HEK293T (cell line): ENCODE measurements at places on chromosomes 2 and 18.

DNA sequence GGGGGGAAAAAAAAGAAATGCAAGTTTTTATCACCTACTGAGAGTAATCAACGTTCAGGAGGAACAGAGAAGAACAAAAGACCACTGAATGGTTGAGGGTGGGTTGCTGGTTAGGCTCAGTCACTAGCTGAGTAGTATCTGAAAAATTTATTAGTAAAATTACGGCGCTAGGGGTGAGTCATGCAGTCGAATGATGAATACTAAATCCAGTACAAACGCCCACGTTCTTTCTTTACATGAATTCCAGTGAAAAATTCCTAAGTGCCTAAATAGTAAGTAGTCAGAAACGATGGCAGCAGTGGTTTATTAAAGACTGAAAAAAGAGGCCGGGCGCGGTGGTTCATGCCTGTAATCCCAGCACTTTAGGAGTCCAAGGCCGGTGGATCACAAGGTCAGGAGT, 52.0 kb downstream of the TEKT4 start:
- no peak for DNase-seq

DNA sequence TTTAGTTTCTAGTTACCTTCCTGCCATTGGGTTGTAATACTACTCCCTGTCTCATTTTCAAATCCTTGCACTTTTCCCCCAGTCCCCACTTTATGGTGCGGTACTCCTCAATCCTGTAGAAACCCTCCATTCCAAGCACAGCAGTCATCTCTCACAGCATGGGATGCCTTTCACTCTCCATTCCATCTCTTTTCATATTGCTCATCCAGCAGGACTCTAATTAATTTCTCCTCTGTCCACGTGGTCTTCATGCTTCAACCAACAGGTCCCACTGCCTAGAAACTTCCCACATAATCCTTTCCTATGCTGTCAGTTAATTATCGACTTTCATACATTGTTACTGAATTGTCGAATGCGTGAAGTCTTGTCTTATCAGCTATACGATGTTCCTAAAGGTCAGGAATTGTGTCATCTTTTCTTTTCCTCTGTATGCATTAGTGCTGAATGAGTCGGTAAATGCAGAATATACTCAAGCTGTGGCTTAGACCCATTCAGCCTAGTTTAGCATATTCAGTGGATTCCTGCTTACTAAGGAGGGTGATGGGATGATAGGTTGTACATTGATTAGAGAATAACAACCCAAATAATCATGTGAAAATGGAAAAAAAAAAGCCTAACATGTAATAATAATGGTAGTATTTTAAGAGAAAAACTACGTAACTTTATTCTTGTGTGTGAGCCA, 89.7 kb downstream of the CRIM1 start:
- DNase-seq = no peak

- peak; percentile 73 for DNase-seq
These were observed 127.3 kb downstream of the PRKCE start for GRCh38 chr2:45778720-45779171.

GRCh38 chr18:12702221-12703095, at the start of the genes CEP76 and PSMG2:
Gene CEP76, minus strand, starts transcription at chr18:12702723. Its CDS starts 175 bp downstream, at chr18:12702548.
Gene PSMG2, plus strand, starts transcription at chr18:12703042. Its CDS starts 66 bp downstream, at chr18:12703108.
- peak; percentile 78 for DNase-seq

GRCh38 chr2:225894236-225894980, 494.9 kb downstream of the NYAP2 start:
- DNase-seq = no peak

DNA sequence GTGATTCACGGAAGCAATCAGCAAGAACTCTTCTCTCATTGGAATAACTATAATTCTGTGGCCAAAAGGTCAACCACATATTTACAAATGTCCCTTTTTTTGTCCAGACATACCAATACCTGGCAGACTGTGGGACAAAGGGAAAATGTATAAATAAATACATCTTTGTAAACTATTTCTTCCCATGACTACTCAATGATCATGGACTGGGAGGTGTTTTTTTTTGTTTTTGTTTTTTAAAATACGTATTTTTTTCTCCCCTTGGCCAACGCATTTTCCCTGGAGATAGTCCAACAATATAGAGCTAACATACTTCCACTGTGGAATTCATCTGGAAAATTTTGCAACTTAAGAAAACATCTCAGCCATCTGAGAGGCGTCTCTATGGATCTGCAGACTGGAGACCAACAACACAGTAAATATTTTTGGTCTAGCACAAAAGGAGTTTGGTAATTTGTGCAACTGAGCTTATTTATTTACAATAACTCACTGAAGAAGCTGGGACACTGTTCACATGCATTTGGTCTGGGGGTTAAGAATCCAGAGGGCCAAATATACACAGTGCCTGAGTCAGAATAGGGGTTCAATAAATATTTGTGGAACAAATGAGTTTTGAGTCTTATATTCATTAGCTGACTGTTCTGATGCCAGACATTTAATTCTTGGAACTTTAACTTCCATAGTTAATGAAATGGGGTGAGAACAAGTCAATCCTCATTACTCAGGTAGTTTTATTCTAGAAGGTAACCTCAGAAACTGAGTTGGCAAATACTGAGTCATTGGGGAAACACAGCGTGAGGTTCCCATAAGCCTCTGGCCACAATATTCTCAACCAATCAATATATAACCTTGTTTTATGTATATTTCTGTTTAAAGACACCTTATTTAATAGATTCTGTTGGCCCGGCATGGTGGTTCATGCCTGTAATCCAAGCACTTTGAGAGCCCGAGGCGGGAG, 36.2 kb downstream of the CCBE1 start:
- no peak for DNase-seq

DNA sequence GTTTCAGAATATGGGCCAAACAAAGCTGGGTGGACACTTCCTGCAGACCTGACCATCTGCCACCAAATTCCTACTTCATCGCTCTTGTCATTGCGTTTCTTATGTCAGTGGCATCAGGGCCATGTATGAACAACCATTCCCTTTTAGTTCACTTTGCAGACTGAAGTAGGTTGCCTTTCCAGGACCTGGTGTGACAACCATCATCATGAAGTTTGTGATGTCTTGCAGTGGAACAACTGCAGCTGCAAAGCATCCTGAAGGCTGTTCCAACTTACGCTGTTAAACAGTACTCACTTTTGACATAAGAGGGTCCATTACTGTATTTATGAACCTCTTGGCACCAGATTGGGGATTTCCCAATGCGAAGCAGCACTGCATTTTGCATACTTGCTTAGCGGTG, 511.6 kb downstream of the ARHGAP15 start:
- no peak for DNase-seq

GRCh38 chr2:59236723-59237122, 995.6 kb upstream of the FANCL start:
- DNase-seq = no peak

DNA sequence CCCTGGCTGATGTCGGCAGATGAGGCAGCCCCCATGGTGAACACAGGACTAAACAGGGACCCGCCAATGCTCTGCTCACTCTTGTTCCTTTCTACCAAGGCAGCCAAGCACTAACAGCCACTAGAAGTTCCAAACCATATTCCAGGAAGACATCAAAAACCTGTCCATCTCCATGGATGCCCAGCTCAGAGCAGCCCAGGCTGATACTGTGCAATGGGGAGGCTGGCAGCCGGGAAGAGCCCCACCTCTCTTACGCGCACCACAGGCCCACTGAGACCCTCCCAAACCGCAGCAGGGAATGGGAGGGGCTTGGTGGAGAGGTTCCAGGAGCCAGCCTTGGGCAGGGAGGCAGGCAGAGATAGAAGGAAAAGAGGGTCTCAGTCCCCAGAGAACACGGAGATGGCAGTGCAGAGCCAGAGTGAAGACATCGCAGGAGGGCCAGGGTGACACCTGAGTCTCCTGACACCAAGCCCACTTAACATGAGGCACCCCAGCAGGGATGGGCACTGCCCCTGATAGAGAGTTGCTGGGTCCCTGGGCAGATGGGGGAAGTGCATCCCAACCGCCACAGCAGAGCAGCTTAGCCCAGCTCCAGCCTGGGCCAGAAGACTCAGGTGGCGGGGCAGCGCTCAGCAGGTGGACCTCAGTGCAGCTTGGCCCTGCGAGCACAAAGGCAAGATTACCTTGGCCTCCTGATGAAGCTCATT, 3.4 kb downstream of the HS6ST1 start:
- DNase-seq = no peak
